ENCODE measurements at places on chromosomes 2 and 18.
A peak's percentile ranks its signal among the peaks of the same experiment; 100 is the strongest.

GRCh38 chr2:69716555-69717120 lies 25.3 kb upstream of the ANXA4 start:
- no peak for DNase-seq

GRCh38 chr18:52277785-52278184 lies 62.2 kb upstream of the DCC start:
- no peak for DNase-seq

- no peak for DNase-seq
Observed at GRCh38 chr2:153770359-153770991, 101.2 kb upstream of the GALNT13 start.

GRCh38 chr2:120066800-120067547 lies 54.1 kb downstream of the EPB41L5 start:
- DNase-seq = no peak

- DNase-seq = no peak
Observed at GRCh38 chr2:228507870-228508269, 326.4 kb upstream of the SPHKAP start.

- no peak for DNase-seq
Observed at GRCh38 chr18:21629089-21629832, 17.1 kb downstream of the SNRPD1 start.

DNA sequence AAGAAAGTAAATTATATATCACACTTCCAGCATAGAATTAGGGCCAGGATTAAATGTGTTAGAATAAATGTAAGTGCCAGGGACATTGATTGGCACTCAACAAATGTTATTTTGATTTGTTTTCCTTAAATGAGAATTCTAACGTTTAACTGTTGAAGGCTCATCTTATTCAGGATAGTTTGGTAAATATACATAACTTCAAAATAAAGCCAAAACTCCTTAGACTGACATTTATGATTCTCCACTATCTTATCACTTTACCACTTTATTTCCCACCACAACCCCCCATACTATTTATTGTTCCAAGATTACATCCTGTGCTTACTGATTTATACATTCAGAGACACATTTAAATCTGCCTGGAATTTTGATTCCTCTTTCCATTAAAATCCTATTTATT lies 769.5 kb upstream of the CDH2 start:
- DNase-seq = no peak

DNA sequence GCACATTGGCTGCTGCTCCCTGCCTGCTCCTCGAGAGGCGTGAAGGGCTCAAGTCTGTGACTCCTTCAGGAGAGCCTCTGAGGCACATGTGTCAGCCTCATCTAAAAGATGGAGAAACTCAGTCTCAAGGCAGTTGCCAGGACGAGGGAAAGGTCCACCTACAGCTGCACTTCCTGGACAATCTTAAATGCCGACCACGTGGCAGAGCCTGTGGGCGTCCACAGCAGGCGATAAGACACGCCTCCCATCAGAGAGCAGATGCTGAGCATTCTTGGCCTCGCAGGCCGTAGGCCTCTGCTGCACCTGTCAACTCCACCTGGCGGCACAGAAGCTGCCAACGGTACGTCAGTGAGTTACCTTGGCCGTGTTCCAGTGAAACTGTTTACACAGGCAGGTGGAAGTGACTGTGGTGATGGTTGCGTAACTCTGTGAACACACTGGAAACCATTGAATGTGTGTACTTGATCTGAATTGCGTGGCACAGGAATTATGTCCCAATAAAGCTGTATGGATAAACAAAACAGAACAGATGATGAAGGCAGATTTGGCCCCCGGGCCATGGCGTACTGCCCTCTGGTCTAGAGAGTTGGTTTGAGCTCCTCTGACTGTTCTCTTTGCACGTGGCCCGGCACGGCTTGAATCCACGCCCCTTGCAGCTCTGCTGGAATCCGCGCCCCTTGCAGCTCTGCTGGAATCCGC lies 114.5 kb downstream of the RNF144A start:
- DNase-seq = peak; percentile 79

DNA sequence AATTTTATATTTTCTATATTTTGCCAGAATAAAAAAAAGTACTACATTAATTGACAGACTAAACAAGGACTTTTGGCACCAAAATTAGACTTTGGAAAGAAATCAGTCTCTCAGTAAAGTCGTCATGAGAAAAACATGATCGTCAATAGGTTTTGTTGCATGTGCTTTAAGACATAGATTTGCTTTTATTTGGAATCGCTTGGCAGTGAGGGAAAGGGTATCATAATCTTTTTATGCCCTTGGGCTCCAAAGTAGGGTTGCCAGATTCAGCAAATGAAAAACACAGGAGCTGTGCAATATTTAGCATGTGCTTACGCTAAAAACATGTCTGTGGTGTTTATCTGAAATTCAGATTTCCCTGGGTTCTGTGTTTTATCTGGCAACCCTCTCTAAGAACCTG lies 177.6 kb downstream of the LAMA1 start:
- DNase-seq = no peak

GRCh38 chr2:191571163-191571769 lies 106.7 kb upstream of the NABP1 start:
- peak; percentile 78 for DNase-seq

GRCh38 chr2:76413436-76413835 lies 702.7 kb upstream of the GCFC2 start:
- no peak for DNase-seq

DNA sequence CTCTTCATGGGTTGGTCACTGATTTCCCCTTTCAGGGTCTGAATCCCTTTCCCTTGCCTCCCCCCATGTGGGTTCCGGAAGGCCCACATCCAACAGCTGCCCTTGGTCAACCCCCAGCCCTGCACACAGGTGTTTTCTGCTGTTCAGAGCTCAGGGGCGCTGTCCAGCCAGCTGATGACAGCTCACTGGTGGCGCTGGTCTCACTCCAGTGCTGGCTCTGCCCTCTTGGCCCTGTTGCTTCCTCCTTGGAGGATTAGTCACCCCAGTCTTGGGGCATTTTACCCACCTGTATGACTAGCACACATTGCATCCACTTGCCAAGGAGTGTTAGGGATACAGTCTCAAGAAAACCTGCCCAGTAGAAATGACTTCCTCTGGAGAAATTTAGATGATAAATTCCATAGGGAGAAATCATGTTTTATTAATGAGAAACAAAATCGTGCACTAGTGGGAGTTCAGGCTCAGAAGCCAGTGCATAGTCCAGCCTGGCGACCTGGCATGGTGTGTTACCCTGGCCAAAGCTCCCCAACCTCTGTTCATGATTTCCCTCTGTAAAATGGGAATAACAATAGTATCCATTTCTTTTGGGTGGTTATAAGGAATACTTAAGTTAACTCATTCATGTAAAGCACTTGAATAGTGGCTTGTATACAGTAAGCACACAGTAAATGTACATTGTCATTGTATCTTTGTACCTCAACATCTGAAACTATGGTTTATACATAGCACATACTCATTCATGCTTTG lies 21.6 kb downstream of the CRIM1 start:
- DNase-seq = no peak

- no peak for DNase-seq
Observed at GRCh38 chr2:167964650-167965413, 282.6 kb downstream of the STK39 start.

- no peak for DNase-seq
Observed at GRCh38 chr2:79596403-79596802, 83.6 kb downstream of the CTNNA2 start.

DNA sequence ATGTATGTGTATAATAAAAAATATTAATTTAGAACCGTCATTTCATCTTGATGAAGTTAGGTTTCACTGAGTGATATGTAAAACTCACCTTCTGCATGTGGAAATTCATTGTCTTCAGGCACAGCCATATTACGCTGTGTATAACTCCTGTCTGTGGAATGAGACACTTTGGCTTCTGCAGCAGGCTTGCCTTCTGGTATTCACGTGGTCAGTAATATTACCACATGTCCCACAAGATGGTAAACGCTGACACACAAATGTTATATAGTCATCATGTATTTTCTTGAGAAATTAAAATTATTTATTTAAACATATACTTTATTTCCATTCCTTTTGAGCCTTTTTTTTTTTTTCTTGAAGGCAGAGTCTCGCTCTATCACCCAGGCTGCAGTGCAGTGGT lies 25.1 kb upstream of the AAK1 start:
- no peak for DNase-seq

GRCh38 chr2:219131327-219131726 lies 29.3 kb downstream of the NHEJ1 start:
- no peak for DNase-seq

- DNase-seq = peak; percentile 90
Observed at GRCh38 chr2:196239622-196240587, 68.5 kb upstream of the STK17B start.

DNA sequence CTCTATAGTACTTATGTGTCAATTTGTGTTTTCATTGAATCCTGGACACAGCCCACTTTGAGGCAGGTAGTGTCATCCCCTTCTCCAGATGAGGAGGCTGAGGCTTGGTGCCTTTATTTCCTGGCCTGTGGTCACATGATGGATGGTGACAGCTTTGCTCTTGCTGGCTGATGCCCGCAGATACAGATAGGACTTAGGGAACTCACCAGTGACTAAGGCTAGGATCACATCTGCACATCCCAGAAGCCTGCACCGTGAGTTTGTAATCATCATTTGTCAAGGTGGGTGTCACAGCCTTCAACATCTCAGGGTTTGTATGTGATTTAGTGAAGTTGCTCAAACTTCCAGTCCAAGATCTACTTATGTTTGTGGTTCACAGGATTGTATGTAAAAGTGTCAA lies 295.1 kb upstream of the RAB12 start:
- DNase-seq = no peak

DNA sequence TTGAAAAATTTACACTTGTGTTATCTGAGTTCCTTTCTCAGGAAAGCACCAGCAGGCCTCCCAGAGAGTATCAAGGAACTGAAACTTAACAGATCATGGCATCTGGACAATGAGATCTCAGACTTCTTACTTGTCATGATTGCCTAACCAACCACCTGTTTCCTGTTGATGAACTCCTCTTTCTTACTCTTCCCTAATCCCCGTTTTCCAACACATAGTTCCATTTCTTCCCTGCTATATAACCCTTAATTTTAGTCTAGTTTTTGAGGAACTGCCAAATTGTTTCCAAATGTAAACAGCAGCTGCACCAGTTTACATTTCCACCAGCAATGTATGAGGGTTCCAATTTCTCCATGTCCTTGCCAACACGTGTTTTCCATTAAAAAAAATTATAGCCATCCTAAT lies 6.1 kb upstream of the FAM171B start:
- no peak for DNase-seq

DNA sequence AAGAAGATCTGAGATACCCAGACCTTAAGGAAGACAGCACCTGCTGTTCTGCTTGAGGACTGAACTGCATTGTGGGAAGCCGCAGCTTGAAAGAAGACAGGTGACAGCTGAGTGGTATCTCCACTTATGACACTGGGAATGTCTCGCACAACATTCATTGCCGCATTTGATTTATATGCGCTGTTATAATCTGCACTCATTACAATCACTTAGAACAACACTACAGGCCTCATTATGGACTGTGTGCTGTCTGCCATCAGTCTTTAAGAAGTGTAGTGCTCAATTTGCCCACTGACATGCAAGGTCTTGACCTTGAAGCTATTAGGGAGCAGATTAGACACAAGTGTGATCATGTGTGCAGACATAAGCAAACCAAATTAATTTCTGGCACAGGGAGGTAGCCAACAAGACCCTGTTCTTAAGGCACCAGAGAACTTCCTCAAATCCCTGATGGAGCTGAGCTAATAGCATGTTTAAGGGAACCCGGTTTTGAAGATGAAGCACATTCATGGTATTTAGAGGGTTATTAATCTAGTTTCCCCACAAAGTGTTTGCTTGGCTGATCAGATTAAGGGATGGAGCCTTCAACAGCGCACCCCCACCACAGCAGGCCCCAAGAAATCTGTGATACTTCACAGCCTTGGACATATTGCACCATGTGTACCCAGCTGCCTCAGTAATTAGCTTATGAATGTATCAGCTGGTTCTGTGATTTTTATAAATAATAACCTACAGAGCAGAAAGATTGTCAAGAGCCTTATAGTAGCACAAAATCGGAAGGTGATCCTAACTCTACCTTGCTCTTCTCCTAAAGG lies 146.8 kb downstream of the SATB2 start:
- DNase-seq = no peak

- DNase-seq = no peak
Observed at GRCh38 chr18:32717126-32717525, 55.7 kb downstream of the KLHL14 start.

DNA sequence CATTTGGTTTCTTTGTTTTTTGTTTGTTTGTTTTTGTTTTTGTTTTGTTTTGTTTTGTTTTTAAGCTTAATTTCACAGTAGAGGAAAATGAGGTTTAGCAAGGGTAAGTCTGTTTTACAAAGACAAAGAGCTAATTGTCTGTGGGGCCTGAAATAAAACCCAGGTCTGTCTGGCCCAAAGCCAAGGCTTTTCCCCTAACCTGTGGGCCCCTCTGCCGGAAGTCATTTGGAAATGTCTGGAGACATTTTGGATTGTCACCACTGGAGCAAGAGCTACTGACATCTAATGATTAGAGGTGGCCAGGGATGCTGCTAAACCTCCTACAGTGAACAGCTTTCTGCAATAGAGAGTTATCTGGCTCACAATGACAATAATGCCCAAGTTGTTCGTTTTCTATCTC lies 167.2 kb downstream of the MAP2 start:
- DNase-seq = no peak

- DNase-seq = no peak
Observed at GRCh38 chr2:48943436-48943835, 187.9 kb upstream of the LHCGR start.

DNA sequence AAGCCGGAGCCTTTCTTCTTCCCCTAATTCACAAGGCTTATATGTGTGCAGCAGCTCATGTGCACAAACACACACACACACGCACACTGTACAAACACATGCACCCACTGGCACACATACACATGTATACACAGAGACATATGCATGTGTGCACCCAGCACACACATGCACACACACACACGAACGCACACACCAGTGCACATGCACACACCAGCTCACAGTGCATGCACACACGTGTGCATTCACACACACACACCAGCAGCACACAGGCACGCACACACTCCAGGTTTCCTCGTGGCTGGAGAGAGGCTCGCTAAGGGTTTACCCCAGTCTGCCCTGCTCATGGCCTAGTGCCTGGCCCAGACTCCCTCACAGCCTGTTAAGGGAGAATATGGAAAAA lies 234.0 kb downstream of the EIPR1 start:
- DNase-seq = no peak

- no peak for DNase-seq
Observed at GRCh38 chr2:189933041-189933440, 129.5 kb downstream of the MSTN start.

GRCh38 chr2:187102381-187102780 lies 253.4 kb upstream of the ZSWIM2 start:
- no peak for DNase-seq

DNA sequence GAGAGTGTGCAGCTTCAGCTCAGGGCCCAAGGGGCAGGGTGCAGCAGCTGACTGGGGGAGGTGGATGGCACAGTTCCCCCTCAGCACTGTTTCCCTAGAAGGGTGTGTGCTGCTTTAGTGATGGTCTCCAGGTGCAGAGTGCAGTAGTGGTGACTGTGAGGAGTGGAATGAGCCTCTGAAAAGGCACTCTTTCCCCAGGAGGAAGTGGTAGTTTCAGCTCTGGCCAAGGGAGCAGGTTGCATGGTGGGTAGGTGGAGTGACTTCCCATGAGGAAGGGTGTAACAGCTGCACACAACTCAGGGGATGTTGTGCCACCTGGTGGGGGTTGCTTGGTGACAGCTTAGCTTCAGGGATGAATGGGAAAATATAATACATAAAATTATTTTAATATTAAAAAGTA lies 251.5 kb upstream of the NXPH2 start:
- no peak for DNase-seq

Data from CD4-positive, alpha-beta T cell treated with Interferon alpha-2 for 1 hour (primary cell).